AG09319 (cell line): ENCODE measurements at places on chromosomes 12 and 14.
A peak's percentile ranks its signal among the peaks of the same experiment; 100 is the strongest.

DNA sequence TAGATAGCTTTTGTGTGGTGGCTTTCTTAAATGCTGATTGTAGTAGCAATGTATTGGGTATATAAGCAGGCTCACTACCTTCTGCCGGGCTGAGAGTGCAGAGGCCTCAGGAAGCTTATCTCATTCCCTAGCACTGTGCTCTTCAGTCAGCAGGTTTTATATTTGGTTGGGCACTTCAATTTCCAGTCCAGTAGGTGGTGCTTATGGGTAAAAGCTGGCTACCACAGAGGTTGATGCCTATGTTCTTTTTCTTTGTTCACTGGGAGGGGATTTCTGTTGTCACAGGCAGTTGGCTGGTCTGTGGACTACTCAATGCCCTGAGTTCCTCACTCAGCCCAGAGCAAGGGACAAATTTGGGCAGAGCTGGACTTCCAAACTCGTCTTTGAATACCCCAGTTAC is 43.0 kb upstream of the GLIPR1 start:
- DNase-seq = no peak

- DNase-seq = no peak
These were observed 16.3 kb downstream of the MAP4K5 start for GRCh38 chr14:50516091-50516490.

GRCh38 chr12:128793701-128794100 is 30.1 kb downstream of the SLC15A4 start:
- no peak for DNase-seq

- DNase-seq = no peak
These were observed 227.4 kb upstream of the PWP1 start for GRCh38 chr12:107458163-107458562.

GRCh38 chr12:47276253-47276620 is 196.5 kb upstream of the AMIGO2 start:
- DNase-seq = no peak

- DNase-seq = no peak
These were observed 707 bp downstream of the CPSF6 start for GRCh38 chr12:69239922-69240630.

DNA sequence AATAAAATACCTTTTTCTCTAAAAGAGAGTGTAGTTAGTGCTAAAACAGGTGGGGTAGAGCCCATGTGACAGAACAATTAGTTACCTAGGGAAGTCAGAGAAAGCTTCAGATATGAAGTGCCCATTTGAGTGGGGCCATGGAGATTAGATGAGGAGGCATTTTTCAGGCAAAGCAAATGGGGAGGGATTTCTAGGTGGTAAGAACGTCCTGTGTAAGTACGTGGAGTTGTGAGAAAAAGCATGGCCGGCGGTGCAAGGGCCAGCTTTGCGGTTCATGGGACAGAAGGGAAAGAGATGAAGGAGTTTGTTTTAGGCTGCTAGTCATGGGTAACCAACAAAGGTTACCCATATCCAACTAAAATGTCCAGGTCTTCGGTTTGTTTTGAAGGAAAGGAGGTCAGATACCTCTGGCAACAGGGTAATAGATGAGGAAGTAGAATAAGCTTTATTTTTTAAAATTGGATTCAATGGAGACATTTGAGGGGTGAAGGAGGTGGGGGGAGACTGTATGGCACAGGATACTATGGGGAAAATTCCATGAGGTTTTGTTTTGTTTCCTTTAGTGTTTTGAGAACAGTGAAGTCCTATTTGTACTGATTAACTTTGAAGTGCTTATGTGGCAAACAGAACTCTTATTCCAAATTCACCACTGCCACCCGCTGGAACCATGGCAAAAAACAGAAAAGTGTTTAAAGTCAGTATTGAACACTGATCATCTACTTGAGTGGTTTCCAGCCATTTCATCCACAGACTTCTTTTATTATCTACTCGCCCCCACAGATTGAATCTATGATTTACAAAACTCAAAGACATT is 10.0 kb upstream of the SNRPF start:
- DNase-seq = no peak

DNA sequence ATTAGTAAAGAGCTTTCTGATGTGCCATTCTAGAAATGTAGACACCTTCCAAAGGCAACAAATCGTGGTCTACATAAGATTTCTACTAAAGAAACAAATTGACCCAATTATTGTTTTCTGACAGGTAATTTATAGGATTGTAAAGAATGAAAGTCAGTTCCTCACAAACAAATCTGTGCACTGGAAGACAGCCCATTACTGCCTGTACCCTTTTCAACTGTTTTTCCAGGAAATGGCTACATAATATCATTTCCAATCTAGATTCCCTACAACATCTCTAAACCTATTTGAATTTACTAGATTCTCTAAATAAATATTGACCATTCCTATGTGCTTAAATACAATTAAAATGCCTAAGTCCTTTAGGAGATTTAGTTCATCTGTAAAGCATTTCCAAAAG is 939.1 kb downstream of the FSCB start:
- no peak for DNase-seq

DNA sequence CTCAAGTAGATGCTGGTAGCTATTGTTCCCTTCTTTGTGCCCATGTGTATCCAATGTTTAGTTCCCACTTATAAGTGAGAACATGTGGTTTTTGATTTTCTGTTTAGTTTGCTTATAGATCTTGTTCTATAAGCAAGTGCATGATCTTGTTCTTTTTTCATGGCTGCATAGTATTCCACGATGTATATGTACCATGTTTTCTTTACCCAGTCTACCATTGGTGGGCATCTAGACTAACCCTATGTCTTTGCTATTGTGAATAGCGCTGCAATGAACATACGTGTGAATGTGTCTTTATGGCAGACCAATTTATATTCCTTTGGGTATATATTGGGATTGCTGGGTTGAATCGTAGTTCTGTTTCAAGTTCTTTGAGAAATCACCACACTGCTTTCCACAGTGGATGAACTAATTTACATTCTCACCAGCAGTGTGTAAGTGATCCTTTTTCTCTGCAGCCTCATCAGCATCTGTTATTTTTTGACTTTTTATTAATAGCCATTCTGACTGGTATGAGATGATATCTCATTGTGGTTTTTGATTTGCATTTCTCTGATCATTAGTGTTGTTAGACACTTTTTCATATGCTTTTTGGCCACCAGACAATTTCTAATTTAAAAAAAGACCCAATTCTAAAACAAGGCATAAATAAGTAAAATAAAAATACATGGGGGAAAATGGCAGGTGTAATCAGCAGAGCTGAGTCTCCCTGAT is 50.6 kb downstream of the CPM start:
- no peak for DNase-seq

GRCh38 chr12:50637870-50638481 is 125.9 kb upstream of the ATF1 start:
- DNase-seq = no peak

DNA sequence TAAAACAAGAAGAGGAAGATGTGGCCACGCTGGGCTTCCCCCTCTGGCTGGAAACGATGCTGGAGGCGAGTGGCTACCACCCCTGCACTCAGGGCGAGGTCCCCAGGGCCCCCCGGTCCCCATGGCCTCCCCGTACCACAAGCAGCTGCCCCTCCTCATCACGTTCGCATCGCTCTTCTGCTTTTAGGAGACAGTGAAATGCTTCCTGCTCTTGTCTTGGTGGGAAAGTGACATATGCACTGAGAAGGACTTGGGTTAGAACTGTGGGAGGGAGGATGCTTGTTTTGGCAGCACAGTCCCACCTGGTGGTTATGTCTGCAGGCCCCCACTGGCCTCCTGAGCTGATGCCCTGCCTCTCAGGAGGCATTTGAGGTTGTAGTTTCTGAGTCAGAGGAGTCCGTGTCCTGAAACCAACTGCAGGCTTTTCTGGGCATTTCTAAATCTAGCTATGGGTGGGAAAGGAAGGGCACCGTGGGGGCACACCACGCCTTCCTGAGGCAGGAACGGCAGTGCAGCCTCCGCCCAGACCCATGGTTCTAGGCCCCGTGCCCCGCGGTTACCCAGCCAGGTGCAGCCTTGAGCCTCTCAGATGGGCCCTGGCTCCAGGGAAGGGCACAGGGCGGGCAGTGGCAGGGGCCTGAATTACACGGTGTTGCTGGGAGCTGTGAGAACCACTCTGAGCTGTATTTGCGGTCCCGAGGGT is 139.3 kb downstream of the ADGRD1 start:
- no peak for DNase-seq

DNA sequence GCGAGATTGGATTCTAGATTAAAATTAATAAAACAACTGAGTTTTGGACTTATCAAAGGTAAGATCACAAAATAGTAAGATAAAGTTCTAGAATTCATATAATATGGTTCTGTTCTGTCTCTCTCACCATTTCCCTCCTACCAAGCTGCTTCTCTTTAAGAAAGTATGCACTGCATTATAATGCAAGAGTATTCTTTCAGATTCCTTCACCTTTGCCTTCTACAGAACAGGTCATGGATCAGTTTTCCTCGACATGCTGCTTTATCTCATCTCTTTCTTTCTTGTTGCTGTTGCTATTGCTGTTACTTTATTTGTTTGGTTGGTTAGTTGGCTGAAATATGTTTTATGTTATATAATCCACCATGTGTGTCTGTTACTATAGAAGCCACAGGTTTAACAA is 357.0 kb downstream of the NAV3 start:
- no peak for DNase-seq

DNA sequence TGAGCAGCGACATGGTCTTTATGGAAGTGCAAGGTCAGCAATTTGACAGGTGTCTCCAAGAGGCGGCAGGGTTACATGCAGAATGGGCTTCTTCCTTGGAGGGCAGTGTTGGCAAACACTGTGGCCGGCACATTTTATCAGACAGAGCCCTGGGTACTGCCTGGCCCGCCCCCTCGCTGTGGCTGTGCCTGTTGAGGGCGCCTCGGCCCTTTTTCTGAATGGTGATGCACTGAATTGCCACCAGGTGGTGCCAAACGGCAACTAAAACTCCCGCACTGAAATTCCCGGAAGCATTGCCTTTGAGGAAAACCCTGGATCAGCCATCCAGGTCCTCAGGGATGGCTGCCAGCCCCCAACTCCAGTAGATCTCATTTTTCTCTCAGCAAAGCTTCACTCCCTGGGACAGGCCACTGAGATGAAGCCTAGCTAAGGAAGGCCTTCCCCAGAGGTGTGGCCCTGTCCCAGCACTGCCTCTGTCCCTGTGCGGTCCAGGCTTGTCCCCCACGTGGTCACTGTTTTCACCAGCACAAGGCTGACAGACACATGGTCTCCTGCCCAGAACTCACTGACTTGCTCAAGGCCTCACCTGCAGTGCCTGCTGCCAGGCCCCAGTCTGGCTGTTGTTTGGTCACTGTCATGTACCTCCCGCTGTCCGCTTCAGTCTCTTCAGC is 73.6 kb downstream of the TESC start:
- peak; percentile 22 for DNase-seq

DNA sequence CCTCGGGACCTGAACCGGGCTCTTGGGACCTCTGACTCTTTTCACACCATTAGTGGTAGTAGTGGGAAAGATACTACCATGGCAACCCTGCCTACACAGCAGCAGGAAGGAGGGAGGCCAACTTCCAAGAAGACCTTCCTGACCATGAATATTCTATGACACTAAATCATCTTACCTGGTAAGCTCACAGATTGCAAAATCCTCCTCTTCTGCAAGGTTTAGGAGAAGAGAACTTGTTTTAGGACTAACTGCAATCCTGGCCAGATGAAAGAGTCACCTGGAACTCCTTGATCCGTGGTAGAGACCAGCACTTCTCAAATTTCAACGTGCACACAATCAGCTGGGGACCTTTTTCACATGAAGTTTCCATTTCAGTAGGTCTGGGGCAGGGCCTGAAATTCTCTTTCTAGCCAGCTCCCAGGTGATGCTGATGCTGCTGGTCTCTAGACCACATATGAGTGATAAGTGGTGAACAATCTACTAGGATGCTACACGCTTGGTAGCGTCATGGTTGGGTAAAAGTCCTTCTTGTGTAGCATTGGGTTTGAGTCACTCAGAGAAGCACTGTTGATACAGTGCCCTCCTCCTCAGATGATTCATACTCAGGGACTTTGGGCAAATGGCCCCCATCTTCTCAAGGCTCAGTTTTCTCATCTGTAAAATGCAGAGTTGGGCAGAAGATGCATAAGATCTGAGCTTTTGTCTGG is 35.6 kb upstream of the FICD start:
- DNase-seq = no peak
